ENCODE measurements at places on chromosomes 4 and X.
A peak's percentile ranks its signal among the peaks of the same experiment; 100 is the strongest.

GRCh38 chr4:82765134-82765533 lies 33.5 kb downstream of the SCD5 start:
- DNase-seq: no peak

DNA sequence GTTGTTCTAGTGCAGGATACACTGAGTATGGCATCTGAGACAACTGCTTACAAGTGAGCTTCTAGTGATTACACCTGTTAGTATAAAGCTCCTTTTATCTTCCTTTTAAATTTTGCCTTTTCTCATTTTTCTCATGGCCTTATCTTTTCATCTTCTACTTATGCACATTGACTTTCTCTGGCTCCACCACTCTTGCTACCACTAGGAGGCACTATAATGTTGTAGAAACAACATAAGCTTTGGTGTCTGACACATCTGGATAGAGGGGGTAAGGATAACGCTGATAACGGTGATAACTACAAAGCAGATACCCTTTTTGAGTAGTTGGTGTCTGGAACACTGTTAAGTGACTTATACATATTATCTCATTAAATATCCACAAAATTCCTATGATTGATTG lies 187.4 kb upstream of the TEX13C start:
- DNase-seq: no peak

GRCh38 chrX:45824471-45824870 lies 623.8 kb upstream of the DIPK2B start:
- DNase-seq: peak; percentile 31

DNA sequence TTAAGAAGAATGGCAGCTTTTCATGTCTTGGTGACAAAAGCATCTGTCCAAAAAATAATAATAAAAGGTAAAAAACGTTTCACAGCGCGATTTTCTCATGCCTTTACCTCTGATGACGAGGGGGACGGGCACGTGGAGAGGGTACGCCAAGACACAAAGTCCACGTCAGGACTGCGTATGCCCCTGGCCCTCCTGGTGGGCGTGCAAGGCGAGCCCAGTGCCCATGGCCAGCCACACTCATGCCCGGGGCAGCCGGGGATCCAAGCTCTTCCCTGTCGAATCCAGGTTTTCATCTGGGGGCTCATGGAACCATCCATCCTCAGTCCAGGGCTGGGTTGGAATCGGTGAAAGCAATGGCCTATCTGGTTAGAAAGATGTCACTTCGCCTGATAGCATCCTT lies 176.6 kb downstream of the AFAP1 start:
- no peak for DNase-seq

DNA sequence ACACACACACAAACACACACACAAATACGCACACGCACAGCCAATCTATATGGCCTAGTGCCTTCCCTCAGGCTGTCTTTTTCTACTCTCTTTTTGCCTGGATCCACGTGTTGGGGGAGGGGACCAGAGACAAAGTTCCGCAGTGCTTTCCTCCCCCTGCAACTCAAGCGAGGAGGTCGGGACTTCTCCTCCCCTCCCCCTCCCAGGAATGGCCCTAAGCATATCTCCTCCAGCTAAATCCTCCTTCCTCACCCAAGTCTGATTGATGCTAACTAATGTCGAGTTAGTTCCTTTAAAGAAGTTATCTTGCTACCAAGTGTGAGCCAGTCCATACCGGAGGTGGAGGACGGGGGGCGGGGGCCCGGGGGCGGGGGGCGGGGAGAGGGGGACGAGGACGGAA lies 141.2 kb upstream of the ZIC3 start:
- DNase-seq: no peak

GRCh38 chrX:26557691-26558321 lies 341.8 kb downstream of the MAGEB5 start:
- no peak for DNase-seq

DNA sequence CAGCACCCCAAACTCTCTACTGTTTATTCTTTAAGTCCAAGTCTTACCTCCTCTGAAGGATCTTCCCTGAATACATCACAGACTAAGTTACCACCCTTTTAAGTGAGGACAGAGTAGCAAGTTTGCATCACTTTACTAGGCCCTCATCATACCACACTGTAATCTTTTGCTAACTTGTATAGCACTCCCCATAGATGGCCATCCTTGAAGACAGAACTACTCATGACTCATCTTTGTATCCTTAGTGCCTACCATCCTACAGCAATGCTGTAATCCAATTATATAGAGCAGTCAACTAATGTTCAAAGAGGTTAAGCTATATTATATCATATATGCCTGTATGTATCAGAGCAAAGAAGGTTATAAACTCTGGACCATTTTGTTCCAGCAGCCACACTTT lies 101.4 kb downstream of the ADAMTS3 start:
- DNase-seq: no peak

DNA sequence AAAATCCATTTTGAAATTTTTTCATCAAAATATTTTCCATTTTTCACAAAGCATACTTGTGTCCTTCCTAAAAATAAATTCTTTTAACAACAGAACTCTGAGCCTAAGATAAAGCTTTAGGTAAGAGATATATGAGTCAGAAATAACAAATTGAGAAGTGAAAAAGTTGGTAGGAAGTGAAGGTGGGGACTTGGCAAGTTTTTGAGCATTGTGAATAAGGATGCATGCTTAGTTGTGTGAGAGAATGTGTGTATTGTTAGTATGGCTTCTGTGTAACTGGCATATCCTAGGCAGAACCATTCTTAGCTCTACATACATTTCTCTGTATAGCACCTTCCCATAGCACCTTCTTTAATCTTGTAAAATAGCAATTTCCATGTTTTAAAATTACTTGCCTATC lies 6.8 kb downstream of the ASB5 start:
- no peak for DNase-seq

GRCh38 chr4:13151194-13151593 lies 332.9 kb downstream of the RAB28 start:
- DNase-seq: no peak

DNA sequence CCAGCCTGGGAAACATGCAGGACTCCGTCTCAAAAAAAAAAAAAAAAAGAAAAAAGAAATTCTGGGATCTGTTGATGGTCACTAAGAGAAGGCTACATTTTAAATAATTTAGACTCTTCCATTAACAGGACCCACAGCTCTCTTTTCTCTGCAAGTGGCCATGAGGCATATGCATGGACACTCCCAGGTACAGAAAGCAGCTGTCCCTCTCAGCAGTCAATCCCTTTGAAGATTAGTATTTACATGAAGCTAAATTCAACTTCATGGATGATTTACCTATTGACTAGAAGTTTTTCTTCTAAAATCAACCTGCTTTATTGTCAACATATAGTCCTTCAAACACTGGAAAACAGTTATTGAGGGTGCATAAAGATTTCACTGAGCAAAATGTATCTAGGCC lies 139.9 kb downstream of the CPEB2 start:
- no peak for DNase-seq

DNA sequence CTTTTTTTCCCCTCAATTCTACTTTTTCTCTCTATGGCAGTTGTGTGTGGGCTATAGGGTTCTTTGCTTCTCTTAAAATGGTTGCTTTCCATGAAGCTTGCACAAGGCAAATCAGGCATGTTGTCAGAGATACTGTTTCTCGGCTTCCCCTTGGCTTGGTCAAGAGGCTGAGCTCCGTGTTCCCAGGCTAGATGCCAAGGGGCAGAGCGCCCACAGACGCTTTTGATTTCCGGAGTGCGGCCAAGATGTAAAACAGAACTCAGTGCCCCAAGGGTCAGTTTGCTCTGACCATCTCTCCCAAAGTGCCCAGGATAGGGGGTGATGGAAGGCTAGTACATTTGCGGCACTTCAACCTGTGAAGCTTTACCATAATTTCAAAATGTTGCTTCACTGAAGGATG lies 64.2 kb upstream of the DIPK2B start:
- no peak for DNase-seq
